IMR-90 (cell line): ENCODE measurements at places on chromosomes 16 and 17. TPM values are rescaled to one million over a fixed set of nuclear protein-coding genes. Genes with fewer than 3 reads are reported as not detected.

The GDPD3 gene
- under 0.01 and 0.28 TPM in 2 replicates for total RNA-seq

The INCA1 gene
- total RNA-seq = under 0.01 and 0.18 TPM in 2 replicates

The SEC14L5 gene
- total RNA-seq = not detected in 2 replicates

The HOXB6 gene
- total RNA-seq = 11.1 and 11.9 TPM in 2 replicates

The ITGAD gene
- not detected in 2 replicates for total RNA-seq

The SNX20 gene
- not detected in 2 replicates for total RNA-seq

The NTHL1 gene
- 22.8 and 28.1 TPM in 2 replicates for total RNA-seq

The BOLA2 gene
- 7.2 and 11.9 TPM in 2 replicates for total RNA-seq

The CAPNS2 gene
- 0.56 and 0.72 TPM in 2 replicates for total RNA-seq

The NETO2 gene
- 31.4 and 39.3 TPM in 2 replicates for total RNA-seq

The AOC3 gene
- total RNA-seq = under 0.01 TPM in 1 of 2 replicates, not detected in the other

The TPSG1 gene
- total RNA-seq = not detected in 2 replicates

The CDK5R1 gene
- 0.36 and 0.56 TPM in 2 replicates for total RNA-seq

The DPEP1 gene
- total RNA-seq = not detected in 2 replicates

The CCL13 gene
- total RNA-seq = 0.18 TPM in 1 of 2 replicates, not detected in the other

The MYH4 gene
- total RNA-seq = not detected in 2 replicates

The HSF5 gene
- not detected in 2 replicates for total RNA-seq

- DNase-seq = no peak
These were observed 46.5 kb downstream of the FAM222B start for GRCh38 chr17:28796062-28796461.

GRCh38 chr17:29036584-29036983 lies 6.4 kb upstream of the PIPOX start:
- DNase-seq = no peak

- DNase-seq = no peak
These were observed 237.3 kb downstream of the CCDC182 start for GRCh38 chr17:57507828-57508227.

GRCh38 chr17:72332367-72332766 lies 211.5 kb downstream of the SOX9 start:
- peak; percentile 27 for DNase-seq

DNA sequence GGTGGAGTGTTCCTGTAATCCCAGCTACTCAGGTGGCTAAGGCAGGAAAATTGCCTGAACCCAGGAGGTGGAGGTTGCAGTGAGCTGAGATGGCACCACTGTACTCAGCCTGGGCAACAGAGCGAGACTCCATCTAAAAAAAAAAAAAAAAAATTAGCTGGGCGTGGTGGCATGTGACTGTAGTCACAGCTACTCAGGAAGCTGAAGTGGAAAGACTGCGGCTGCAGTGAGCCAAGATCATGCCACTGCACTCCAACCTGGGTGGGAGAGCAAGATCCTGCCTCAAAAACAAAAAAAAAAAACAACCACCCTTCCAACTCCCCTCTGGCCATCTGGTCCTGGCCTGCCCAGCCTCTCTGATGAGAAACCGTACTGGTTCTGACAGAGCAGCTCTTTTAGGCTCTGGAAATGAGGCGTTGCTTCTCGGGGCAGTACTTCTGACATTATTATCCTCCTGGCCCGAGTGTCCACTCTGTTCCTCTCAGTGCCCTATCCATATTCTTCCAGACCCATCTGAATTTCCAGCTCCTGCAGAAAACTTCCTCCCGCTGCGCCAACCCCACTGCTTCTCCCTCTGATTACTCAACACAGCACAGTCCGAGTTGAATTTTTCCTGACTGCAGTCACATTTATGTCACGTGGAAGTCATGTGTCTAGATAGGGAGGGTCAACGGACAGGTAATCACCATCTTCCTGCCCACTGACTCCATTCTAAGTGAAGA lies 13.3 kb downstream of the GGA2 start:
- DNase-seq = peak; percentile 21

DNA sequence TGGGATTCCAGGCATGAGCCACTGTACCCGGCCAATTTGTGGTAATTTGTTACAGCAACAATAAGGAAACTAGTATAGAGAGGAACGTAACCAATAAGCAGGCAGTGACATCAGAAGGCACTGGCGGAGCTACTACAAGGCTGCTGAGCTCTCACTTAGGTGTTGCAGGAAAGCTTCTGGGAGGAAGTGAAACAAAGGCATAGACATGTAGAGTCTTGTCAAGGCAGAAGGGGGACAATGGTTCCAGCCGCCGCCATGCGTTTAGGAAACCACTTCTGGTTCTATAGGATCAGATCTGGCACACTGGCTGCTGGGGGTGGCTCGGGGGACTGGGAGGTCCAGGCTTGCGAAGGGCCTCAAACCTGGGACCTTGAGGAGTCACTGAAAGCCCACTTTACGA lies 9.4 kb upstream of the CPSF4L start:
- no peak for DNase-seq

- DNase-seq = no peak
These were observed 590.6 kb downstream of the MAF start for GRCh38 chr16:79009896-79010295.

- DNase-seq = no peak
These were observed 5.6 kb downstream of the FBRS start for GRCh38 chr16:30663820-30664219.

GRCh38 chr16:78522327-78522726 lies 422.9 kb downstream of the WWOX start:
- DNase-seq = no peak

DNA sequence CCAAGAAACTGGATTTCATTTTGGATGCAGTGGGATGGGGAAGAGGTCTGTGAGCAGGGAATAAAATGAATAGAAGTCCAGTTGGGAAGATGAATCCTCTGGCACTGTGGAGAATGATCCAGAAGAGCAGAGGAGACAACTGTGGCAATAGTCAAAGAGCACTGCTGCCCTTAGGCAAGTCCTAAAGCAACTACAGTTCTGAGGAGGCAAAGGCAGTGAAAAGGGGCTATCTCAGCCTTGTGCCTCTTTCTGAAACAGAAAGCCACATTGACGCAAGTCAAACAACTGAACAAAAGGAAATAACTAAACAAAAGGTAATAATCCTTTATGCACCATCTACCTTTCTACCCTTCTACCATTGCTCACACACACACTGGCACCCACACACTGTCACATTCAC lies 238.0 kb upstream of the AXIN2 start:
- no peak for DNase-seq

DNA sequence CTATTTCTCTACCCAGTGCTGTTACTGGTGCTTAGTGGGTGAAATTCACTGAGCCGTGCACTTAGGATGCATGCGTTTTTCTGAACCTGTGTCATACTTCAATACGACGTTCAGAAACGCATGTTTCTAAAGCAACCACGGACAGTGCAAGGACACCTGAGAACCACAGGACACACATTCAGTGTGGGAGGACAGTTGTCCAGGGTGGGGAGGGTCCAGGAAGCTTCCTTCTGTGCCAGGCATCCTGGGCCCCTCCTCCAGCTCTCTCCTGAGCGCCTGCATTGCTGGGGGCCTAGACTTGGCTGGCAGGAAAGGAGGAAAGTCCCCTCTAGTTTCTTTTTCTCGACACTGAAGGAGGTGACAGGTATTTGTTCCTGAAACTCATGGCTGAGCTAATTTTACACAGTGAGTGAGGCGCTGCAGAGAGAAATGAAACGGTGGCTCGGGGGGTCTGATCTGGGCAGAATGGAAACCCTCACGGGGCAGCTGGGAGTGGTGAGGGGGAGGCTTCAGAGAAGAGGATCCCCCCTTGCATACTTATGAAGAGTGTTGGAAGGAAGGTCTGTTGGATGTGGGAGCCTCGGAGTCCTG lies 89.9 kb downstream of the IRF8 start:
- no peak for DNase-seq

- DNase-seq = no peak
These were observed 51.5 kb downstream of the MPRIP start for GRCh38 chr17:17093764-17094163.

- no peak for DNase-seq
These were observed 17.8 kb downstream of the ADAMTS18 start for GRCh38 chr16:77416939-77417480.

DNA sequence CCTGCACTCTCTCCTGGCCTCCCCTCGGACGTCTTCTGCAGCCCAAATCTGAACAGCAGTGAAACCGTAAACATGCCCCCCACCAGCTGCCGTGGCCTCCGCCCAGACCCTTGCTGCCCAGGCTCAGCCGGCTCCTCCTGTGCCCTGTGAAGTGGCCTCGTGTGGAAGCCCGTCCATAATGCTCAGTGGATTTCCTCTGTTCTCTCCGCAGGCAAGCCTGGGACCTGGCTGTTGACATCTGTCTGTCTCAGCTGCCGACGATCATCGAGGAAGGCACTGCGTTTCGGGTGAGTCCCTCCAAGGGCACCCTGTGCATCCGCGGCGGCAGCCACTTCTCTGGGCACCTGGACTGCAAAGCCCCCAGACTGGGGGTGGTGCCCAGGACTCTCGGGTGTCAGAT lies 153.9 kb upstream of the CHMP6 start:
- no peak for DNase-seq

DNA sequence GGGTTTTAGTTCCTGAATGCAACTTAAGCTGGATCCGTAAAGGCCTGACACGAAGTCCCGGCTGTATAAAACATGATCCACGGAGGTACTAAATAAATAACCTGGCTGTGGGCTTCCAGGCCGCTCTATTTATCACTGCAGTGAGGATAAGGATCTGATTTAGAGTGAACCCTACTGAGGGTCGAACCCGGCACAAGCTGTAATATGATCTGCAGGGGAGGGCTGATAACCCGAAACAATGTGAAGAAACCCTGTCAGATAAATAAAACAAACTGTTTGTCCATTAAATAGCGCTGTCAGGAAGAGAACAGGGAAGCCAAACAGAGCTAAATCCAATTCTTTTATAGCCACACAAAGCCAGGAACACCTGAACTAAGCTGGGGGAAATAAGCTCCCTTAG lies 375.6 kb upstream of the SALL1 start:
- DNase-seq = no peak

DNA sequence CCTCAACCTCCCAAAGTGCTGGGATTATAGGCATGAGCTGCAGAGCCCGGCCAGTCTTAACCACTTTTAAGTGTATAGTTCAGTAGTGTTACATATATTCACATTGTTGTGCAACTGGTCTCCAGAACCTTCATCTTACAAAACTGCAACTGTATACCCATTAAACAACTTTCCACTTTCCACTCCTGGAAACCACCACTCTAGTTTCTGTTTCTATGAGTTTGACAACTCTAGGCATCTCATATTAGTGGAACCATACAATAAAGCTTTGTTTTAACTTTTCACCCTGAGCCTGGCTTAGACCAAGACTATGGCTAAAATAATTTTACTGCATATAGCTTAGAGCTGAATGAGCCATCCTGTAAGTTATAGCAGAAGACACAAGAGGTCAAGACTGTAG lies 108.0 kb upstream of the GOT2 start:
- DNase-seq = no peak

- DNase-seq = no peak
These were observed 9.9 kb downstream of the ENGASE start for GRCh38 chr17:79084291-79085153.

GRCh38 chr16:85857406-85857805 lies 41.6 kb upstream of the IRF8 start:
- DNase-seq = no peak

DNA sequence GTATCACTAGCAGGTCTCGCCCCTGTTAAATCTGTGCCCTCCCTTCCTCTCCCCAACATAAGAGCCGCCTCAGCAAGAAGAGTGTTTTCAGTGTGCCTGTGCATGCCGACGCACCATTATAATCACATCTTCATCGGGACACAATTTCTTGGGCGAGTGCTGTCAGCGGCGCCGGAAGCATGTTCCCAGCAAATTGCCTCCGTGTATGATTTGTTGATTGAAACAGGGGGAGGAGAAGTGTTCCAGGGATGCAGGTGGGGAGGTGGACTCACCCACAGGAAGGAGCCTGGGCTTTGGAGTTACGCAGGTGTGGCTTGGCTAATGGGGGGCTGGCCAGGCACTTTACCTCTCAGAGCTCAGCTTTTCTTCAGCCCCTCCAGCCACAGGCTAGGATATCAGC lies 53.6 kb downstream of the SPACA3 start:
- DNase-seq = no peak

- no peak for DNase-seq
These were observed at the start of gene MEIOB for GRCh38 chr16:1871974-1872635. TSS of gene MEIOB (minus strand) at chr16:1872164. CDS start at chr16:1868175, 3,989 bp downstream.

DNA sequence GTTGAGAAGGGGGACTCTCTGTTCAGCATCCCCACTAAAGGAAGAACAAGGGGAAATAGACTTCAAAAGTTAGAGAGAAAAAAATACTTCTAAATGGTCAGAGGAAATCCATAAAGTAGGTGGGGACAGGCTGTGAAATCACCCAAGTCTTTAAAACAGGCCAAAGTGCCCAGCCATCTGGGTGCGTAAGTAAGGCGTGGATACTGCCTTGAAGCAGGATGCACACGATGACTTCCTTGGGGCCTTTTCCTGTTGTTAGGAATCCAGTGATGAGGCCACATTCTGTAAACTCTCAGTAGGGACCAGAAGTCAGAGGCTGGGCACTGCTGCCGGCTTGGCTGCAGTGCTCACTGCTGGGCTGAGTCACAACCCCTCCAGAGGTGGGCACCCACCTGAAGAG lies 9.2 kb downstream of the AXIN2 start:
- DNase-seq = no peak

DNA sequence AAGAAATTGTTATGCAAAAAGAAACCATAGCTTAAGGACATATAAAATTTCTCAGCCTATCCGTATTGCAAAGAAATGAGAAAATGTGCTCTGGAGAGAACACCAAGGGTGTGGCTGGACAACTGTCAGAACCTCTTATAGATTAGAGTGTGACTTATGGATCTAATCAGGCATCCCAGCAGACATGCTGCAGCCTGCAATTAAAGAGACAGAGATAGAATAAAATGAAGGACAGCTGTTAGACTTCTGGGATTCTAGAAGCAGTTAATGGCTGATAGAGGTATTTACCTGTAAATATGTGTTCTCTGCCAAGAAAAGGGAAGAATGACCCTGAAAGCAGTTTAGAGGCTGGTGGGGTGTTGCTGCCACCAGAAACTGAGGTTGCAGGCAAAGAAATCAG lies 160.1 kb upstream of the KIF2B start:
- DNase-seq = no peak

DNA sequence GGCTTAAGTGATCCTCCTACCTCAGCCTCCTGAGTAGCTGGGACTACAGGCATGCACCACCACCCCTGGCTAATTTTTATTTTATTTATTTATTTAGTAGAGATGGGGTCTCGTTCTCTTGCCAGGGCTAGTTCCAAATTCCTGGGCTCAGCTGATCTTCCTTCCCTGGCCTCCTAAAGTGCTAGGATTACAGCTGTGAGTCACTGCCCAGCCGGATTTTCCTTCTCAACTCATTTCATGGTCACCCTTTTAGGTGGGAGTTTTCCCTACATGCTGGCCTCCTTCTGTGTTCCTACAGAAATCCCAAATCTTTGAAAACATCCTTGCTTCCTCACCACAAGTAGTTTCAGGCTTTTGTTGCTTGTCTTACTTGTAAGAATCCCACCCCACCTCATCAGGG lies 102.1 kb upstream of the SIAH1 start:
- DNase-seq = peak; percentile 33

DNA sequence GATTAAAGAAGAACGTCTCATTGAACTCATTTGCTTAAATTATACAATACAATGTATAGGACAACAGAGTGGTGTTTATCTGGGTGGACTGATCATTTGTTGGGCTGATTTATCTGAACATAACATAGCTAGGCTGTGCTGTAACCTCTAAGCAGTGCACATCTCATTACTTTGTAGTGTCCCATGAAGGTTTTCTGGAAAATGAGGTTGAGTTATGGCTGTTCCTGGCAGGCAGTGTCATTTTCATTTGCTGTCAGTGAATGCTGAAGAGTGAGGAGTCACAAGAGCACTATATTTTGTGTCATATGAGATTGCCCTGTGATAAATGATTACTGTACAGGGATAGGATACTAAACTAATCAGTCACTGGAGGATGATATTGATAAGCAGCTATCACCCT lies 340.2 kb downstream of the HS3ST3B1 start:
- DNase-seq = no peak
